Activated effector memory CD4-positive, alpha-beta T cell treated with Interleukin-2 at 50 U/mL for 16 hours (primary cell): ENCODE measurements at places on chromosomes 6 and 20.

DNA sequence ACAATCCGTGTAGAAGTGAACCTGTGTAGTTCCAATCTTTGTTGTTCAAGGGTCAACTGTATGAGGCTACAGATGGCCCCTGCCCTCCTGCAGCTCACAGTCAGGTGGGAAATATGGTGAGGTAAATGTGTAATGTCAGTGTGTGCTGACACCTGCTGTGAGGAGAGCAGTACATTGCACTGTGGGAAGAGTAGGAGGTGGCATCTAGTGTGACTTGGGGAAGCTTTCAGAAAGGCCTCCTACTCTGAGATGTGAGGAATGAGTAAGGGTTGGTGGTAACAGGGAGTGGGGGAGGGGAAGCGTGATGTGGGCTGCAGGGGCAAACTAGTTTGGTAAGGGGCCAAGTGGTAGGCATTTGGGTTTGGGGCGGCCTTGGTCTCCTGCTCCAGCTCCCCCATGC lies 188.8 kb downstream of the FARS2 start:
- no peak for DNase-seq

- DNase-seq, result no peak
Measured at GRCh38 chr6:135346747-135347146, 150.8 kb downstream of the AHI1 start.

DNA sequence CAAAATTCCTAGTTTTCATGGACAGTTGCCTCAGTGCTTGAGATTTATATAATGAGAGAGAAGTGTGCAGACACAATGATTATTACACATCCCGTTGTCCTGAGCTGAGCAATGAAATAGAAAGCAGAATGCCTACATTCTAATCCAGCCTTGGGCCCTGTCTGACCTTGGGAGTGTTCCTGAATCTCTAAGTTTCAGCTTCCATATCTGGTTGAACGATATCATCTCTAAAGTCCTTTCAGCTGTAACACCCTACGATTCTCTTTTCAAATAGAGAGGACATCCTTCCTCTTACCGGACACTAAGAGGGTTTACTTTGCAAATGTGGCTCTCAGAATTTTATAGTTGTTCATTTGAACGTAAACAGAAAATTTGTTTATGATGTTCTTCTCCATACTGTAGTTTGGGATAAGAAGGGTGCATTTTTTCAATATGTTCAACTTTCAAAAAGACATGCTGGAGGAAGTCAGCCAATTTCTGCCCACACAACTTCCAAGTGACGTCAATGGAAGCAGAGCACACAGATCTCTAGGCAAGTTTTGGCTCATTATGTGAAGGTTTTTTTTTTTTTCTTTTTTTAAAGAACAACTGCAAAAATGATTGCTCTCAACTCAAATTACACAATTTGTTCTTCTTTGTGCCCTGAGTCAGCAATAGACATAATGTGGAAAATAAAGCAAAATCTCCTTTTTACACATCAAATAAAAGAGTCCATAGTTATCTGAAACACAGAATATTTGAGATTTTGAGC lies 50.4 kb downstream of the PDE7B start:
- DNase-seq, result no peak

DNA sequence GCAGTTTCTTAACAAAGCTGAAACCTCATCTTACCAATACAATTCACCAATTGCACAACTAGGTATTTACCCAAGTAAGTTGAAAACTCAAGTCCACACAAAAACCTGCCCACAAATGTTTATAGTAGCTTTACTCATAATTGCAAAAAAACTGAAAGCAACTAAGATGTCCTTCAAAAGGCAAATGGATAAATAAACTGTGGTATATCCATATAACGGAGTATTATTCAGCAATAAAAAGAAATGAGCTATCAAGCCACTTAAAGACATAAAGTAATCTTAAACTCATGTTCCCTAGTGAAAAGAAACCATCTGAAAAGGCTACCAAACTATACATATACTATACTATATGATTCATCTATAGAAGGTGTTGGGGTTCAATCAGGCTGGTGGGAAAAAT lies 179.7 kb downstream of the HACE1 start:
- no peak for DNase-seq

- DNase-seq, result no peak
Measured at GRCh38 chr20:49616154-49617007, 48.4 kb upstream of the PTGIS start.

- DNase-seq, result no peak
Measured at GRCh38 chr6:21382821-21383449, 210.6 kb upstream of the SOX4 start.

- no peak for DNase-seq
Measured at GRCh38 chr20:17646961-17647301, 35.1 kb downstream of the RRBP1 start.

DNA sequence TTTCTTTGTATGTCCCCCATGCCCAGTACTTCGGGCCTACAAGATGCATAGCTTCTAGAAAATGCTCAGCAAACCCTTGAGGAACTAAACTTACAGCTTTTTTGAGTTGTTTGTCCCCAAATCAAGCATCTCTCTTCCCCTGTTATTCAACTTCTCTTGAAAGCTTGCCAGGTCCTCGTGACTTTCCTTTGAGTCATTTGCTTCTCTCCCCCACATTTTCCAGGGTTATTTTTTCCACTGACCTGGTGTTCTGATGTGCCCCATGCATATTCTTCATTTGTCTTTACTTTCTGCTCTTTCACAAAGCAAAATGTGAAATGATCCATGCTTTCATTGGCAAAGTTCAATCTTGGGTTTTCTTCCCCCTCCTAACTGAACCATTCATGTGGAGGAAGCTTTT lies 204.8 kb downstream of the TFAP2A start:
- no peak for DNase-seq
